ENCODE measurements at places on chromosomes 12 and 14.

DNA sequence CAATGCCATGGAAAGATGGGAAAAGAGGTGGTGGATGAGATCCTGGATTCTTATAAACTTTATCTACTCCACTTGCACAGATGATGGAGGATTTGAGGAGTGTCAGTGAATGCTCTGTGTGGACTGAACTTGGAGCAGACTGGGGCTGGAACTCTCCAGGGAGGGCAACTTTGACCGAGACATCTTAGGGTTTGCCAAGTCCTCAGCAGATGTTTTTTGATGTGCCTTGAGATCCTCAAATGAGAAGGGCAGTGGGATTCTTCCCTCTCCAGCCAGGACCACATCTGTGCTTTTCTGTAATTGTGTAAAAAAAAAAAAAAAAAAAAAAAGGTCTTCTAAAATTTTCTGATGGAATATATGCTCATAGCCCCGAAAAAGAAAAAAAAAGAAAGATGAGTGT is 23.0 kb upstream of the MYL2 start:
- no peak for DNase-seq

- no peak for DNase-seq
Observed at GRCh38 chr12:108722992-108723766, 8.1 kb downstream of the CORO1C start.

DNA sequence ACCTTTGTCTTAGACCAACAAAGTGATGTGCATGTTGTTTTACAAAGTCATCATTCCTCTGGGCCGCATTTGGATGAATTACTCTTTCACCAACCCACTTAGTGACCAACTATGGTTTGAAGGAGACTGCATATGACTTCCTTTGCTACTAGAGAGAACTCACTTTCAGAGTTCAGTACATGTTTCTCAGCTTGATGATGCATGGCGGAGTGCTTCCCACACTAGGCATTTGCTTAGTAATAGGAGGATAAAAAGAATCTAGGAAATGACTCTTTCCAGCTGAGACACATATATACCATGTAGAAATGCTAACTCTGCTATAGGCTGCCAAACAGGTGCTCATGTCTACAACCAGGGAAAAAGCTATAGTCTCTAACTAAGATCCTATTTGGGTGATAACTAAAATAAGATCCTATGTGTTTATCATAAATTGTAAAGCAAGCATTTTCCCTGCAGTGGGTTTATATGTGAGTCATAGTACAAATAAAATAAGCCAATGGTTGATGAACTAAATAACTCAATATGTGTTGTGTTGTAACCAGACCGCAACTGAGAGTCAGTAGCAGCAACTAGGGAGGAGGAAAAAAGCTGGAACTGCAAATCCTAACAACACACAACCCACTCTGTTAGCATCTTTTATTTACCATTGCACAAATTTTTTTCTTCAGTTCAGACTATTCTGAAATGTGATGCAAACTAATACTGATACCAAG is 87.2 kb downstream of the TSPAN8 start:
- no peak for DNase-seq

- no peak for DNase-seq
Observed at GRCh38 chr12:12428961-12429657, 72.2 kb downstream of the BORCS5 start.

DNA sequence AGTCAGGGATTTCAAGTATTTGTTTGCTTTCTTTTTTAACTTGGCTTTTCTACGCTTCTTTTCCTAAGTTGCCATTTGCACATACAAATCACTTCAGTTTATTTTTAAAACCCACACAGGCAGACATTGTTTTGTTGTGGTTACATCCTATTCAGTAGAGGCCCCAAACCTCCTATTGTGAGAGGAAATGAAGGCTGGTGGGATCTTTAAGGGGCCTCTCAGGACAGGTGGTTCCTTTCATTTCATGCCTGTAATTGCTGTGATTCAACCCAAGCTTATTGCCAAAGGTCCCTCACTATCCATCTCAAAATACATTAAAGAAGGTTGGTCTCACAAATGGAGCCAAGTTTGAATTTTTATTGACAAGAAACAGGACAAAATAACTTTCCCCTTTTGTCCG is 257.1 kb downstream of the ADAMTS20 start:
- DNase-seq = no peak

- no peak for DNase-seq
Observed at GRCh38 chr14:32677129-32677780, 261.4 kb upstream of the NPAS3 start.

DNA sequence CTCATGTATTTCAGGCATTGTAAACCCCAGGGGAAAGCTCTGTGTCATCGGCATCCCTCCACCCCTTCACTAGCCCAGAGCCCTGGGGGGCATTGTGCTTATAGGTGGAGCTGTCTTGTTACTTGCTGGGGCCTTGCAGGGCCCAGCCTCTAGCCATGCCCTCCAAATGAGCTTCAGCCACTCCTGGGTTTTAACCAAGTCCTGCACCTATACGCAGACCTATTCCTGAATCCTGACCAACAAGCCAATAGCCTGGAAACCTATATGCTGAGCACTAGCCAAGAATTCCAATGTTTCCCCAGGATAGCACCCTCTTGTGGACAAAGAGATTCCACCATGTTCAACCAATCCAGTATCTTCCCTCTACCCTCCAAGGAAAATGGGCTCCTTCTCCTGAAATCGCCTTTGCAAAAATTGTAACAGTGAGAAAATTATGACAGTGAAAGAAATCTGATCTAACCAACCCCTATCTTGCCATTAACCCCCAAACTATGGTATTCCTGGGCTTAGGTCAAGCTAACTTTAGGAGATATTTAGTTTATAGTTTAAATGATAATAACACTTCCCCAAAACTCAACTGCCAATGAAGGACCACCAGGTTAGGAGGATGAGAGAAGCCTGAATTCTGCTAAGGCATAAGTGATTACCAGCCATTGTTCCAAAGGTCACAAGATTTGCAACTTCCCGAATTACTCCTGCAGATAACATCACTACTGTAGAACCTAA is 55.5 kb downstream of the TTC7B start:
- DNase-seq = no peak

DNA sequence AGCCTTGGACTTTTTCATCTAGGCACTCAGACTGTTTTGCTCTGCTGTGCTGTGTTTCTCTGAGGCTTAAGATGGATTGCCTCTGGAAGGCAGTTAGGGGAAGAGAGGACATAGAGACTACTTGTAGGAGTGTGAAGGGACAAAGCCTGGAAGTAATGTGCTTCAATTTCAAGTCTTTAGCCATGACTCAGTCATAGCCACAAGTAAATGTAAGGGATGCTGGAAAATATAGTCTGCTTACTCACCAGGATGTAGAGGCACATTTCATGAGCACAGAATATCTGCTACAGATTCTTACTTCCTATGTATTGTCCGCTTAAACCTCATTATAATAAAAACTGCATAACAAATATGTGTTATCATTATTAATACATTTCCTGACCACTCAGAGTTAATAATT is 794.3 kb upstream of the NOVA1 start:
- DNase-seq = no peak
